ENCODE measurements at places on chromosomes 12 and 14.

- DNase-seq: no peak
Observed at GRCh38 chr12:14993117-14993516, 20.3 kb downstream of the PDE6H start.

- no peak for DNase-seq
Observed at GRCh38 chr12:82973592-82973991, 286.9 kb downstream of the TMTC2 start.

DNA sequence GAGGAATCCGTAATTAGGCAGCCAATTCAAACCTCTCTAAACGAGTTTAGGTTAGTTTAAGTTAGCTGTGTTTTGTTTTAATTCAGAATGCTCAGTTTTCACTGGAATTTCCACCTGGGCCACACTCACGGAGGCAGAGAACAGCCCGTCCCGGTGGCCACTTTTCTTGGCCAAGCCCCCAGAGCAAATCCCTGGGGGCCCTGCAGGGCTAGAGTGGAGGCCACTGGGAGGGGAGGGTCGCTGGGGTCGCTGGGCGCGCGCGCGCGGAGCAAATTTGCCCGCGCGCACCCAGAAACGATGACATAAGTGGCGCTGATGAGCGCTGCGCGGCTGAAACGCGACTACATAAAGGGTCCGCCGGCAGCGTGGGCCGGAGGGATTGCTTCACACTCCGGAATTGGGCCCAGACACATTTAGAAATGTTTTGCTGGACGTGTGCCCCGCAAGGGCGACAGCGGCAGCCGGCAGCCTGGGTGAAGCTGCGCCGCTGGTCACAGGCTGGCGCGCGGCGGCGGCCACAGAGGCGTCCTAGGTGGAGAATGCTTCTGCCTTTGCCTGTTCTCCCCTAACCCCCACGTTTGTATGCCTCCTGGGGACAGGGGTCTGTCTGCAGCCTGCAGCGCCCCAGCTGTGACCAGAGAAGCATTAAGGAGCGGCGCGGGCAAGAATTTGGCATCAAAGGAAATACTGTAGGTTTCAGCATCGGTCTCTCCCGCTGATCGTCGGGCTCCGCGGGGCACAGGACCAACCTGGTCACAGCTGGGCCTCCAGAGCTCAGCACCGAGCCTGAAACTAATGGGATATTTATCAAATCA, 37.9 kb upstream of the TBX5 start:
- DNase-seq: no peak

DNA sequence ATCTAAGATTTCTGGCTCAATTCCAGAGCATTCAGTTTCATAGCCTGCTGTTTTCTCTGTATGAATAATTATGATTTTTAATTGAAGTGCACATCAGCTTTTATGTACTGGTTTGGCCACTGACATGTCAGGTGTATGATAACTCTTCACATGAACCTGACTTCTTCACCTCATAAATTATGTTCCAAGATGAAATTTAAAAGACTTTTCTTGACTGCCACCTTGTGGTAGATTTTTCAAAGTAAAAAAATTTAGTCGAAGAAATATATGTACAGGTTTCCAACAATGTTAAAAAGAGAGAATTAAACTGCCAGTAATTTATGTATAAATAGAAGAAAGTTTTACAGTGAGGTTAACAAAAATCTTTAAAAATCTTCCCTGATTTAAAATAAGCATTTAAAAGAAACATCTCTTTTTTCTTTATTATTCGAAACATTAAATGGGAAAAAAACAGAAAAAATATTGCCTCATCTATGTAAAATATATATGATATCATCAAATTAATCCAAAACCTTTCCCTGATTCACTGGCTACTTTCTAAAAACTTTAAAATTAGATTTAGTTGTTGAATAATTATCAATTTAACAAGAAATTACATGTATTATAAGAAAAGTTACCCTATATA, 124.9 kb upstream of the ATXN7L3B start:
- DNase-seq: no peak

- DNase-seq: no peak
Observed at GRCh38 chr12:49008943-49009342, 9.6 kb downstream of the PRKAG1 start.

GRCh38 chr12:1351926-1352325, 242.5 kb downstream of the FBXL14 start:
- DNase-seq: no peak

DNA sequence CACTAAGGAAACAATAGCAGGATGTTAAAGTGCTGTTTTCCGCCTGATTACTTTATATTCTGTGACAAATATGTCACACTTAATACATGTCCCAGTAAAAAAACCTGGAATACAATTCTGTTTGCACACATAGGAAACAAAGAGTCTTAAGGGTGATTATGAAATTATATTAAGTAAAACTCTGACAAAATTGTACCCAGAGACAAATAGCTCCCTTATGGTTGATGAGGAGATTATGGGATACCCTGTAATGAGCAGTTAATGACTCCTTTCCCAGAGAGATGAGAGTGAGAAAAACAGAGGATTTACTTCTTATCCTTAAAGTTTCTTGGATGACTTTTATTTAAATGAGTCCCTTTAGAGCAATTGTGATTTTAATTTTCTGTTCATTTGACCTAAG, 370.6 kb downstream of the PDZRN4 start:
- DNase-seq: no peak

DNA sequence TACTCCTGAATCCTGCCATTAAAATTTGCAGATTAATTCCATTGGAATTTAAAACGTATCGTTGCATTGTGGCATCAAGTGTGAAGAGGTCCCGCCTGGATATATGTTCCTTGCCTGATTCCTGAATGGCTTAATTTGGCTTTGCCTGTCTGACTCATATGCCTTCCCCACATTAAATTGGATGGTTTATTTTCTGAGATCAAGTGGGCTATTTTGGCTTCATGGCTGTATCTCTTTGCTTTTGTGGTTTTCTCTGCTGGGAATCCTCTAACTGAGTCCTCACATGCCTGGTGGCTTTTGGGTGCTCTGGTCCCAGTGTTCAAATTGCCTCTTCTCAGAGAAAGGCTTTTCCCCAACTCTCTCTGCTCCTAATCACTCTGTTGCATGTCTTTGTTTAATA, 127.9 kb upstream of the DYRK2 start:
- DNase-seq: no peak

DNA sequence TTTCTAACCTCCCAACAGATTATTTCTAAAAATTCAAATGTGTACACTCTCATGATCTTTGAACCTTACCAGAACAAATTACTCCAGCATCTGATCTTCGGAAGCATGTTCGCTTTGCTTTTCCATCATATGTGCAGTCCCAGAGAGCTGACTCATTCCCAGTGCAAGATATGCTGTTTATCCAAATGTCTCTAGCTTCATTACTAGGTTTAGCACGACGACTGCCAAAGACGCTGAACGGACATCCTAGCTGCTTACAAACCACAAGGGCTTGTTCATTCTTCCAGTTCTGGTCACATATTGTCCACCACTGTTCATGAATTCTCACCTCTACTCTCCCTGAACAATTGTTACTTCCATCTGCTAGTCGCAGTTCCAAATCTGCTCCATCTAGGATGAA, 40.5 kb downstream of the CD163L1 start:
- no peak for DNase-seq

DNA sequence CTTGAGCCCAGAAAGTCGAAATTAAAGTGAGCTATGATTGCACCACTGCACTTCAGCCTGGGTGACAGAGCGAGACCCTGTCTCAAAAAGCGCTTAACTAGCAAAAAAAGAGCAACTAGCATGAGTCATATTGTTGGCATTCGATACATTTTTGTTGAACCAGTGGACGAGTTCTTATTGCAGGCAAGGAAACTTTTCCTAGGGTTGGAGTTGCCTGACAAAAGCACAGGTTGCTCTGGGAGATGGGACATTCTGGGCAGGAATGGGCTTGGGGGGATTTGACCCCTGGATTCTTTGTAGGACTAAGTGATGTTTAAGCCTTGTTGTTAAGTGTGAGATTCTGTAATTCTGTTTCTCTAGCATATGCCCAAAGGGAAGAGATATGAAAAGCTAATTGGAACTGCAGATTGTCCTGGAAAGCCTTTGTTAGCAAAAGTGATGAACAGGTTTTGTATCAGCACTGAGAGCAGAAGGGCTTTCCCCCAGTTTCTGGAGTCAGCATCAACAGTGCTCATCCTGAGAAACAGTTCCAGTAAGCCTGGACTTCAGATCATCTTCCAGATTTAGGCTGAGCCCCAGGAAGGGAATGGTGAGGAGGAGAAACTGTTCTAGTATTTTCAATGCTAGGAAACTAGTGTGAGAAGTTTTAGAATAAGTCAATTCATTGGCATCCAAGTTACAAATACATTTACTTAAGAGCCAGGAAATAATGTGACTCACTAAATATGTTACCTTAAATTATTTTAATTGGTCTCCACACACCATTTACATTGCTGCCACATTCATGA, 123.1 kb downstream of the SRGAP1 start:
- no peak for DNase-seq

DNA sequence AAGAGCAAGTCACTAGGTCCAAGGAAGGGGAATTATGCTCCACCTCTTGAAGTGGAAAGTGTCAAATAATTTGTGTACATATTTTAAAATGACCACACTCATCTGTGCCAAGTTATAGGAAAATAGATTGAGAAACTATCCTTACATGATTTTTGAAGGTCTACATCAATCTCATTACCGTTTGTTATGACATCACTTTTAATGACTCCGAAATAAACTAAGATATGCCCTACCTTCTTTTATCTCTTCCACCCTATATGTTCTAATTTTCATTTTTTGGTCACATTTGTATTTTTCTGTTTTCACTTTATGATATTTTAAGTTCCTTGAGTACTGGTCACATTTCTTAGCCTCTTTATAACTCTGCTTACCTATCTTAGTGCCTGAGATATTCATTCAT, 3.3 kb upstream of the PSMC6 start:
- no peak for DNase-seq

GRCh38 chr14:102403028-102403427, 40.3 kb downstream of the TECPR2 start:
- no peak for DNase-seq
